ENCODE measurements at places on chromosomes 2 and 18. TPM values are rescaled to one million over a fixed set of nuclear protein-coding genes. Genes with fewer than 3 reads are reported as not detected.

DNA sequence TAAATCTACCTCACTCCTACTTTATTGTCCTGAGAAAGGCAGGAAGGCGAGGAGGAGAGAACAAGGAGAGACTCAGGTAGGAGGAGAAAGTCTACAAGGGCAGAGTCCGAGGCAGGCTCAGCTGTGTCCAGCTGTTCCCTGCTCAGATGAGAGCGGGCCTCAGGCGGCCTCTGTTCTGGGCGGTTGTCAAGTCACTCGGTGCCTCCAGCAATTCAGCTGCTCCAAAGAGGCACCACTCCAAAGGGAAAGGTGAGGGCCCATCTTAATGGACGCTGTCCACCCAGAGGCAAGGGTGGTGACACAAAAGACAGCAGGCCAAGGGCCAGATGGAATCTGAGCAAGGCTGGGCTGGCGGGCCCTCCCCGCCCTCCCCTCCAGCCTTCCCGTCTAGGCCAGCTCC, 101.4 kb upstream of the EPAS1 start:
- DNase-seq = no peak

- DNase-seq = no peak
These were observed 1.3 kb downstream of the CERS6 start for GRCh38 chr2:168457190-168457895.

MRO gene
- 1.2 TPM for total RNA-seq

NMUR1 gene
- not detected for total RNA-seq

ZBTB7C gene
- 1.1 TPM for total RNA-seq

ANKRD62 gene
- total RNA-seq = not detected

Data from H4 (cell line).